ENCODE measurements at places on chromosomes 16 and 17. TPM values are rescaled to one million over a fixed set of nuclear protein-coding genes. Genes with fewer than 3 reads are reported as not detected.

DNA sequence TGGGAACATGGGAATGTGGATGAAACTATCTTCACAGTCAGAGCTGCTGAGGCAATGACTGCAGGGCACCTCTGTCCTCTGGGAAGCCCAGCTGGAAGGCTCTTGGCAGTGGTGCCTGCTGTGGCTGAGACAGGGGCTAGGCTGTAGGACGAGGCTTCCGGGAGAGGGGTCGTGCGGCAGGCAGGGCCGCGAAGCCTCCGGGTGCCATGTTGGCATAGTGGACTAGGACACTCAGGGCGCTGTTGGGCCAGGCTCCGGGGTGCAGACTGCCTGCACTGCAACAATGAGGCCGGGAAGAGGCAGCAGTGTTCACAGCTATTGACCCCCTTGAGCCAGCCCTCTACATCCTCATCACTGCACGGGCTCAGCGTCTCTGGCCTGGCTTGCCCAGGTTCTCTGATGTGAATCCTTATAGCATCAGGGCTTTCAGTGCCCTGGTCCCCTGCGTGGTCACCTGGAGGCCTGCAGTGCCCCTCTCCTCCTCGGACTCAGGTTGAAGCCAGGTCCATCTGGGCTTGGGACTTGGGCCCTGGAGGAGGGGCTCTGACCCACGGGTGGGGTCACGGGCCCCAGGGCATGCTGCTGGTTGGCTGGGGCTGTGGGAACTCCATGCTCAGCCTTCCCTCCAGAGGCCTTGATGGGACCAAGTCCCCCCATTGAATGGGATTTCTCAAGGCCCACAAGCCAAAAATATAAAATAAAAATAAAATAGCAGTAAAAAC lies 91.6 kb downstream of the TNFRSF13B start:
- DNase-seq: no peak

CX3CL1 gene
- total RNA-seq: 19.7 TPM

- no peak for DNase-seq
Observed at GRCh38 chr17:9003355-9004131, 17.8 kb upstream of the NTN1 start.

- DNase-seq: no peak
Observed at GRCh38 chr17:5629128-5629527, 44.8 kb upstream of the NLRP1 start.

DNA sequence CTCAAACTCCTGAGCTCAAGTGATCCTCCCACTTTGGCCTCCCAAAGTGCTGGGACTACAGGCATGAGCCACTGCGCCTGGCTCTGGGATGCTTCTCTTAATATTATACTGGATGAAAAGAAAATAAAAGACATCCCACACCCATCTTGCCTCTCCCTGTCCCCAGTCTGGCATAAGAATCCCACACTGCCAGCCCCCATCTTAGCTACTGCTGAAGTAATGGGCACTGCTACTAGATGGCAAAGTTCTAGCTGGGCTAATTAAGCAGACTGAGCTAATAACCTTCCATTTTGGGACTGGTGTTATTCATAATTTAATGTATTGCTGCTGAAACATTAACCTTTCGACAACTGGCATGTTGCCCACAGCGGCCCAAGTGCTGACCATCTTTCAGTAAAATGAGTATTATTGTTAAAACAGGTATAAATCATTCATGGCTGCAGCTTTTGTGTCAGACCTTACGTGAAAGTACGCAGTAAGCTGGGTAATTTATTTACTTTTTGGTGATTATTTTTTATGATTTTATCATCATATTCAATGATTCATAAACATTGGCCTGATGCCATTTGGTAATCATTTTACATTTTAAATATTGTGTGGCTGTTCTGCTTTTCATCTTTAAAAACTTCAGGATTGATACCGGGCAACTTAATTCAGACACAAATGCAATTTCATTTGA lies 47.4 kb upstream of the ZFHX3 start:
- DNase-seq: no peak

GRCh38 chr17:11170881-11171280 lies 70.1 kb upstream of the SHISA6 start:
- no peak for DNase-seq

TMEM235 gene
- total RNA-seq: not detected

GRCh38 chr16:69474408-69474807 lies 50.0 kb downstream of the CYB5B start:
- no peak for DNase-seq

DNA sequence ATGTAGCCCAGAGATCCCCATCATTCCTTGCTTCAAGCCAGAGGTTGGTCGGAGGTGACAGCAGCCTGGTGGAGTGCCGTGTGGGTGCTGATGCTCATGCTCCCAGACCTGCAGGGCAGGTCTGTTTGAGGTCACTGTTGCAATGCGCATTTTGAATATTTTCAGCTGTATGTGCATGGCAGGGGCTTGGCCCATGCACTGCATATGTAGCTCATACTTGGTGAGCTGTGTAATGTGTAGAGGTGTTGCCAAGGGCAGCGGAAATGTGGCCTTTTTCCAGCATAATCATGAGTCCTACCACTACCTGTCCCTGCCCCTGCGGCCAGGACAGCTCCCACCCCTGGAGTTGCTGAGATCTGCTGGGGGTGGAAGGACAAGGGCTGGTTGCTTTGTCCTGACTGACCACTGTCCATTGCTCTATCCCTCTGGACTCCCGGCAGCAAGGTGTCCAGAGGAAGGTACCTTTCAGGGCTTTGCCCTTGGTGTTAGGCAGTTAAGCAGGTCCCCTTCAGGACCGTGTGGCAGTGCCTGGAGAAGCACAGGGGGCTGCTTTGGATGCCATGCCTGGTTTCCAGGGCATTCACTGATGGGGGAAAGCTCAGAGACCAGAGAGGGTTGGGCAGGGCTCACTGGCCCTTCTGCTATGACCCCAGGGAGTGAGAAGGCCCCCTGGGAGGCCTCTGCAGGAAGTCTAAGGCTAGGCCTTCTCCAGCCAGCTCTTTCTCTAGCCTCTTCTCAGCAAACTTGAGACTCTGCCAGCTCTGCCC lies 215.2 kb downstream of the NTN1 start:
- DNase-seq: no peak

SULT1A2 gene
- total RNA-seq: 1.1 TPM

DNA sequence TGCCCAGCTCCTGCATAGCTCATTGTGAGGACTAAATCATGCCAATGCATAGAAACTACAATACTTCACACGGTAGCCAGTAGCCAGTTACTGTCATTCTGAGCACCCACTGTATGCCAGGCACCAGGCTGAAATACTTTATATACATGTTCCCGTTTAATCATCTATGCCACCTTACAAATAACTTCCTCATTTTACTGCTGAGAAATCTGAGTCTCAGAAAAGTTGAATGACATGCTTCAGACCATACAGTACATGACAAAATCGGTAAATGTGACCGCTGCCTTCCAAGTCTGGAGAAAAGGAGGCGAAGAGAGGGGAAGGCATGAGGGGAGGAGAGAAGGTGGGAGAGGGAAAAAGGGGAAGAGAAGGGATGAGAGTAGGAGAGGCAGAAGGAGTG lies 9.2 kb upstream of the TLCD3B start:
- DNase-seq: no peak

KRT33A gene
- total RNA-seq: not detected

- DNase-seq: no peak
Observed at GRCh38 chr17:46722662-46723285, 95.7 kb downstream of the WNT3 start.

OTOP2 gene
- total RNA-seq: not detected

NOS2 gene
- total RNA-seq: 0.12 TPM

DNA sequence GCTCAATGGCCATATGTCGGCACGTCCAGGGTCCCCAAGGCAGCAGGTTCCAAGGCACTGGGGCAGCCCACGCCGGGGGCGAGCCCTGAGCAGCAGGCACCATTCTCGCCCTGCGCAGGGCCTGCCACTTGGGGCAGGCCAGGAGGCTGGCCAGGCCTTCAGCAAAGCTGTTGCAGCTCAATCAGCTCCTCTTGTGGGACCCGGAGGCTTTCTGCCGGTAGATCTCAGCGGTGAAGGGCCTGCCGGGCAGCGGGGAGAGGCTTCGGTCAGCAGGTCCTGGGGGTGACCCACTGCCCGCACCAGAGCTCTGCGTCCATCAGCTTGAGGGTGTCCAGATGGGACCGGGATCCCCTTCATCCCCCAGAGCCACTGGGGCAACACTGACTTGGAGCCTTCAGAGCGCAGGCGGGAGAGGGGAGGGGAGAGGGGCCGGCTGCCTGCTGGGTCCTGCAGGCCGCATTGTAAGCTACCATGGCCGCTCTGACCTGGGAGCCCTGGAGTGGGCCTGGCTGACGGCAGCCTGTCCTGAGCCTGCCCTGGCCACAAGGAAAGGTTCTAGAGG lies 9.5 kb upstream of the RASD1 start:
- DNase-seq: no peak

ADGRG3 gene
- 0.60 TPM for total RNA-seq

DNA sequence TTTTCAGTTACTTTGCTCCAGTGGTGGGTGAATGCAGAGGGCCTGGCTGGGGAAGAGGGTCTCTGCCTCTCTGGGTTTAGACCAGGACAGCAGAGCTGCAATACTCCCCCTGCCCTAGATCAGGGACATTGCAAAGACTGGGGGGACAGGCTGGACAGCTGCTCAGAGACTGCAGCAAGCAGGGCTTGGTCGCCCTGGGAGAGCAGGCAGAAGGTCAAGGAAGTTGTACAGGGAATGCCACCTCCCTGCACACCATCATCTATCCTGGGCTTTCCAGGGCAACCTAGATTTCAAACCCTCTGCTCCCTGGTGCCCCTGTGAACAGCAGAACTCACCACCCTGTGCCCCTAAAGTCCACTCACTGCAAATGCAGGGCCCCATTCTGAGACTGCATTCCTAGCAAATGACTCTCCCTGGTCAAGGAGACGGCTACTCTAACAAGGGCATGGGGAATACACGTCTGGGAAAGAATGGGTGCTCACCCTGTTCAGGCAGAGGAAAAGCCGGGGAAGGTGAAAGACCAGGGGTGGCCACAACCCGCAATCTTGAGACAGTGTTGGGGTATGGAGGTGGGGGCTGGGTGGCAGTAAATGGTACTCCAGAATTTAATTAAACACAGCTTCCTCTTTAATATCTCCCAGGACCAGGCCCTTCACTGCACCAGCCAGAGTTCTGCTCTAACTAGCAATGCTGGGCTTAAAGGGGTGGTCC lies 1.0 kb downstream of the KIFC3 start:
- no peak for DNase-seq

DNA sequence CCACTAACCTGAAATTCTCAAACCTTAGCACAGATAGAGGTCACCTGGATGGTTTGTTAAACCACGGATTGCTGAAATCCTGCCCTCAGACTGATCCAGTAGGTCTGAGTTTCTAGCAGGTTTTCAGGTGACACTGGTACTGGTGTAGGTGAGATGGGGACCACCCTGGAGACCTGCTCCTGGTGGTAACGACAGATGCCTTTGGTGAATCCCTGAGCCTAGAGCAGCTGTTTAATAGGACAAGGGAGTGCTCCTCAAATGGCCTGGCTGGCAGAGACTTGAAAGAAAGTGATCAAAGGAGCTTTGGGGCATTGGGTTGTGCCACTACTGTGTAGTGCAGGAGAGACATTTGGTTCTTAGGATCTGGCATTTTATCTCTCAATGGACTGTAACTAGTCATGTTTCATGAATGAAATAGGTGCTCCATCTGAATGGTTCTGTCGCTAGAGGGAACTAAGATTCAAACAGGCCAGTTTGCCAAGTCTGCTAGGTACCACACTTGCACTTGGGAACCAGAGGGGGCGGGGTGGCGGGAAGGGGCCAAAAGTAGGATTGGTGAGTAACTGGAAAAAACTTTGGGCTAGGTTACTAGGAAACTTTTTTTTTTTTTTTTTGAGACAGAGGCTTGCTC lies 2.9 kb upstream of the IFI35 start:
- DNase-seq: no peak

UTS2R gene
- not detected for total RNA-seq

GRCh38 chr16:29107299-29107698 lies 122.4 kb downstream of the LAT start:
- no peak for DNase-seq

GRCh38 chr17:80978499-80979497 lies 12.8 kb upstream of the CHMP6 start:
- no peak for DNase-seq

YBX2 gene
- 1.4 TPM for total RNA-seq

CLEC3A gene
- 3.5 TPM for total RNA-seq

GRCh38 chr16:397135-397661 lies at the start of gene NME4:
TSS of gene NME4 (plus strand) at chr16:397199. CDS start at chr16:397223, 24 bp downstream.
- no peak for DNase-seq

TP53TG3B gene
- total RNA-seq: not detected

HAP1 gene
- 1.9 TPM for total RNA-seq

Data from mucosa of gallbladder (tissue), 1 donor.